Stimulated activated CD4-positive, alpha-beta T cell treated with anti-CD3 and anti-CD28 coated beads, TNF-alpha, amount 100 ng/mL, for 4 hours (primary cell): ENCODE measurements at places on chromosomes 5 and 9.

DNA sequence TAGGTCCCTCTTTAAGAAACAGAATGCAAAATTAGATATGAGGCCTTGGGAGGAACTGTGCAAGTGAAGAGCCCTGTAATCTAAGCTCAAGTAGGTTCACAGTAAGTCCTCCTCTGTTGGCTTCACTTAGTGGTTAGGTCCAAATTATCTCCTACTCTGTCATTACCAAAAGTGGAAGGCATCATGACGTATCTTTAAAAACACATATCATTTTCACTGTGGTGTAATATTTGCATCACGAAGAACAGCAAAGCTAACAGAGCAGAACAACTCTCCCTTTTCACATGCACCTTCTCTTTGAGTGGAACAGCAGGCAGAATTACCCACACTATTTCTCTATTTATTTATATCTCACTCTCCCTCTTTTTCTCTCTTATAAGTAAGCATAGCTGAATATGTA lies 240.5 kb upstream of the CCNH start:
- DNase-seq: no peak

DNA sequence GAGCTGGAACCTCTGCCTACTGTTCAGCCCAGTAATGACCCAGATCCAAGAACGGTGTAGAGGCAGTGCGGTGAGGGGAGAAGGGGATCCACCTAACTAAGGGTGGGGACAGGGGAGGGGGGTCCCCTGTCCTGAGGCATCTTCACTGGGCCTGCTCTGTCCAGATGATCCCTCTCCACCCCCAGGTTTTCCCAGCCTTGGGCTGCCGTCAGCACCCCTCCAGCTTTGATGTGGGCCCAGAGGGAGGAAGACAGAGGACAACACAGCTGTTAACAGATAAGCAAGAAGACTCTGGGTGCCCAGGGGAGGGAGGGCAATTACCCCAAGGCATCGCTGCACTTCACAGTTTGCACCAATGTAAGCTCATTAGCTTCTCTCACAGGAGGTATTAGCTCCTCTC lies 19.3 kb downstream of the BICD2 start:
- no peak for DNase-seq

DNA sequence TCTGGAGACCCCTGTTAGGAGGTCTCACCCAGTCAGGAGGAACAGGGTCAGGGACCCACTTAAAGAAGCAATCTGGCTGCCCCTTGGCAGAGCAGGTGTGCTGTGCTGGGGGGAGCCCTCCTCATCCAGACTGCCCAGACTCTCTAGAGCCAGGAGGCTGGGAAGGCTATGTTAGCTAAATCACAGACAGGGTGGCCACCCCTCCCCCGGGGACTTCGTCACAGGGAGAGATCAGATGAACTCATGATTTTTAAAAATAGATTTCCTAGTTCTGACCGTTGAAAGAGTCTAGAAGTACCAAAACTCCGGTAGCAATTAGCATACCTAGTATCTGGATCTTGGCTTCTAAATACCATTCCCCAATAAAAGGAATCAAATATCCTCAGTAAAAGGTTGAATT lies 35.0 kb upstream of the FOXB2 start:
- DNase-seq: no peak

DNA sequence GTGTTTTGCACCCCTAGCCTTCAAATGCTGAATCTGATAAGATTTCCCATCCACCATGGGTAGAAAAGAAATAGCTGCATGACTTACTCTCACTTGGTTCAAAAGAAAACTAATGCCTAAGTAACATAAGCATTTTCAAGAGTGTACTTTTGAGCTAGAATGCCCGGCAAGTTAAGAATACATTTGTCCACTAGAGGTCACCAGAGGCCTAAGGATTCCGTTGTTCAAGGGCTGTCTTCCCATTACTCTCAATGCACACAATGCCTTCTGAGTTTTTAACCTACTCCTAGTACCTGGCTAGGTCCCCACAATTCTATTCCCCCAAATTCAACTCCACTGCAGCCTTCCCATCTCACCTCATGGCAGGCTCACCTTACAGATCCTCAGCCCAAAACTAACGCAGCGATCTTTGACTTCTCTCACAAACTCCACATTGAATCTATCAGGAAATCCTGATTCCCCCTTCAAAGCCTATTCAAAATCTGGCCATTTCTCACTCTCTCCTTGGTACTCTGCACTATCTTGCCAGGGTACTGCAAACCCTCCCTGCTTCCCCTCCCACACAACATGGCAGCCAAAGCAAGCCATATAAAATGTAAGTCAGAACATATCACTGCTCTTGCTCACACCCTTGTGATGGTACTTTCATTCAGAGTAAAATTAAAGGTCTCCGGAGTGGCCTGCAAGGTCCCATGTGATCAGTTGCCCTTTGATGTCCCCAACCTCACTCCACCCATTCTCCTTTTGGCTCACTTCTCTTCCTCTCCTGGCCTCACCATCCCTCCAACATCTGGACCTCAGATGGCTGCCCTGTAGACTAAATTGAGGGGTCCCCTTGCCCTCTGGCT lies 13.4 kb downstream of the OXCT1 start:
- no peak for DNase-seq

GRCh38 chr5:178241688-178242231 lies 9.2 kb upstream of the PHYKPL start:
- no peak for DNase-seq

- DNase-seq: no peak
Measured at GRCh38 chr5:58264276-58264675, 195.6 kb downstream of the PLK2 start.
